ENCODE measurements at places on chromosomes 11 and 22.

- H3K4me1 ChIP-seq = peaks cover 5% of the 10 kb centered on the region
- H3K27me3 ChIP-seq = peaks cover 34% of the 10 kb centered on the region
- H3K4me3 ChIP-seq = no peak overlapping the region
These were observed 59.3 kb upstream of the EIF3D start for GRCh38 chr22:36588285-36588684.

- no peak overlapping the region for H3K27ac ChIP-seq
- DNase-seq = no peak
- H3K4me1 ChIP-seq = peaks cover 4% of the 10 kb centered on the region
- peaks cover 11% of the 10 kb centered on the region for H3K27me3 ChIP-seq
These were observed 106.5 kb downstream of the NAV2 start for GRCh38 chr11:19819148-19819547.

DNA sequence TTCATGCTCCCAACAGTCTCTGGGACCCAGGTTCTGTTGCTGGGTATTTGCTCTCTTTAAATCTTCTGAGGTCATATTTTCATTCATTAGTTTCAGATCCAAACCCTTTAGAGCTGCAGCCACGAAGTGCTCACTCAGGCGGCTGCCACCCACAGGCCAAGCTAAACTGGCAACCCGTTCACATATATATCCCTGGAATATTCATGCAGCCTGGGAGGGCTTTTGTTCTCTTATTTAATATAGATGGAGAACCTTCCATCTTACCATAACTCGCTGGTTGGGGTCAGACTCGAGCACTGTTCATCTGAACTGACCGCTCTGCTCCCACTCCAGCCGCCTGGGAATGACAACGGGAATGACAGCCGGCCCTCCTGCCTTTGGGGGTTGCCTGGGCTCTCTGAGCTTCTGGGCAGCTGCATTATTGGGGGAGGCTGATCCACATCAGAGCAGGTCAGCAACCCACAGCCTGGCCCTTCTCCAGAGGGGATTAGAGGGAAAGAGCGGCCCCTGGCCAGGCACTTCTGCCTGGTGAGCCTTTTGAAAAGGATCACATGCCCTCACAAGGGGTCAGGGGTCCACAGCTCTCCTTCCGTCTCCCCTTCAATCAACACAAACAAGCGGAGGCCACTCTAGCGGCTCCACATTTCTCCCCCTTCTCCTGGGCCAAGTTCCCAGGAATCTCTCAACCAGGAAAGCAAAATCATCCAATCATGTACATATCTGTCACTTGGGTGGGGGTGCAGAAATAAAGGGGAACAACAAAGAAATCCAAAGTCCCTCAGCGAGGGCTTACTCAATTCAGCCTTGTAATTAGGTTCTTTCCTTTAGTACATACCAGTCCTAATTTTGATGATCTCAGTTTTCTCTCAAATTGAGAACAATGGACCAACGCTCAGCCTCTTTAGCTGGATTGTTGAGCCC, 11.8 kb downstream of the TMEM184B start:
- DNase-seq = no peak
- no peaks in the 10 kb centered on the region for H3K27me3 ChIP-seq
- no peaks in the 10 kb centered on the region for H3K36me3 ChIP-seq
- peak overlapping the region; percentile 98 for H3K27ac ChIP-seq

DNA sequence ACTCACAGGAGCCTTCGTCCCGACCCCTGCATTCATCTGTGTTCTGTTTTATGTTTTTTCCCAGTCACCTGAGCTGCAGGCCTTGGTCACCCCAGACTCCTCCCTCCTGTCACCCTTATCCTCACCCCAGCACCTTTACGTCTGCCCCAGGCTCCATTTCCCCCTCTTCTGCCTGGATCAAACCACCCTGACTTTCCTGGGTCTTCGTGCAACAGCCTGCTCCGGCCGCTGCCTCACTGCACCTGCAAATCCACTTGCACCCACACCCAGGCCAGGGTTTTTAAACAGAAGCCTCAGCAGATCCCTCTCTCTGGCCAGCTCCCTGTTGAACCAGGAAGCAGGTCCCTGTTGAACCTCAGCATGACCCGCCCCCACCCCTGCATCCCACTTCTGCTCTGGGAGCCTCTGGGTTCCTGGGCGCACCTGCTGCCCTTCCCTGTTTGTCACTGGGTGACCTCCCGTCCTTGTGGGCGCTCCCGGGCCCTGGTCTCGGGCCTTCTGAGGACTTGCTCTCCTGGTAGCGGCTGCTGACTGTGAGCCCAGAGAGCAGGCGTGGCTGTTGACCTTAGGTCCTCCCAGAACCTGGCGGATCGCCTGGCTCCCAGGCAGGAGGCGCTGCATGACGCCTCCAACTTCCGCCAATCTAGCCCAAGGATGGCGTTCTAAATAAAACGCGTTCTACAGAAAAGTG, 12.8 kb downstream of the MAPK8IP2 start:
- peaks cover 2% of the 10 kb centered on the region for H3K4me1 ChIP-seq
- no peak overlapping the region for H3K4me3 ChIP-seq
- peaks cover 3% of the 10 kb centered on the region for H3K36me3 ChIP-seq
- peaks cover 22% of the 10 kb centered on the region for H3K27me3 ChIP-seq
- DNase-seq = no peak
- H3K27ac ChIP-seq = no peak overlapping the region

DNA sequence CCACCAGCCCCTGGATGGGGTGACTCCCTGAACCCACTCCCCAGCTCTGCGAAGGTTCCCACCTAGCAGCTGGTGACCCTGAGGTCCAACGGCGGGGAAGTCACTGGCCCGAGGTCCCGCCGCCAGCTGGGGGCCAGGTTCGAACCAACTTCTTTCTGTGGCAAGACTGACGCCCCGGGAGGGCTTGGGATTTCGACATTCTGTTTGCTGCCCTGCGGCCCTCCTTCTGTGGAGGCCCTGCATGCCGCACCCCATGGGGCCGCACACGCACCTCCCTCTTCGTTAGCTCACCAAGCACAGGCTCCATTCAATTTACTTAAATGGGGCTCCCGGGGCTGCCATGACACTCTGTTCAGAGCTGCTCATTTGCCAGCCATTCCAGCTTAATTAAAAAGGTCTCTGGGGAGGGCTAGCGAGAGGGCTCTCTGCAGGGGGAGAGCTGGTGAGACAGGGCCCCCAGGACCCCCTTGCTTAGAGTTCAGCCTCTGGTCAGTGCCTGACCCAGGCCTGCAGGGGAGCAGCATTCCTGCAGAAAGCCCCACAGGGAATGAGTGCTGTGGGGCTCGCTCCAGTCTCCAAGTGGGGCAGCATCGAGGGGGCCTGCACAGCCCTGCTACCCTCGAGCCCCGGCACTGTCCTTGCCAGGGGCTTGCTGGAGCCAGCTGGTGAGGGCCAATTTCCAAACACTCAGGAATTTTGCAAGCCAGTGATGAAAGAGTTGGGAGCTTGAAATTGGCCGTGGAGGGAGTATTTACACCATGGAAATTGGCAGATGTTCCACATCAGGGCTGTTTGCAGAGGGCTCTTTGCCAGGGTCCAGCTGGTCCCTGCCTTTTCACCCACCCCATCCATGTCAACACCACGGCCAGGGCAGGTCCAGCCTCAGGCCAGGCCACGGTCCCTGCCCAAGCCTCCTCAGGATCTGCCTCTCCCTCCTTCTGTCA, 80.8 kb downstream of the CACNA1I start:
- H3K27me3 ChIP-seq = peaks cover 11% of the 10 kb centered on the region
- H3K36me3 ChIP-seq = peaks cover 2% of the 10 kb centered on the region
- no peak overlapping the region for H3K27ac ChIP-seq

GRCh38 chr22:46484156-46484860, 53.1 kb downstream of the CELSR1 start:
- no peak for DNase-seq
- H3K36me3 ChIP-seq = no peaks in the 10 kb centered on the region
- peaks cover 13% of the 10 kb centered on the region for H3K27me3 ChIP-seq
- H3K4me3 ChIP-seq = no peak overlapping the region

Measured in memory B cell (primary cell).